MCF 10A (cell line): ENCODE measurements at places on chromosomes 2 and 18. TPM values are rescaled to one million over a fixed set of nuclear protein-coding genes. Genes with fewer than 3 reads are reported as not detected.

DNA sequence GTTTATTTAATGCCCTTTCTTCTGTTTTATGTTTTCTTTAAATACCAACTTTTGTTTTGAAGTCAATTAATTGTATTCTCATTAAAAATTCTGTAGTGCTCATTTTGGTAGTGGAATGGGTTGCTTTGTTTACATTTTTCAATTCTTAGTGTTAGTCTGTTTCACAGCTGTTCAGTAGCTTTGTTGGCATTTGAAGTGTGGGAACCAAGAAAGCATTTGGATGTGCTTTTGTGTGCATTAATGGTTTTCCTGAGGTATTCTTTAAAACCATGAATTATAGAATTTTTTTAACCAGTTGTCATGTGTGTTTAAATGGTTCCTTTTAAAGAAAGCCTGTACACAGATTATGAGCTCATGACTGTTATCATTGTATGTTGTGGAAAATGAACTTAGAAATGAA is 19.7 kb downstream of the MIB1 start:
- DNase-seq: no peak

- DNase-seq: peak; percentile 41
Measured at GRCh38 chr18:77077941-77078689, 54.5 kb downstream of the MBP start.

DNA sequence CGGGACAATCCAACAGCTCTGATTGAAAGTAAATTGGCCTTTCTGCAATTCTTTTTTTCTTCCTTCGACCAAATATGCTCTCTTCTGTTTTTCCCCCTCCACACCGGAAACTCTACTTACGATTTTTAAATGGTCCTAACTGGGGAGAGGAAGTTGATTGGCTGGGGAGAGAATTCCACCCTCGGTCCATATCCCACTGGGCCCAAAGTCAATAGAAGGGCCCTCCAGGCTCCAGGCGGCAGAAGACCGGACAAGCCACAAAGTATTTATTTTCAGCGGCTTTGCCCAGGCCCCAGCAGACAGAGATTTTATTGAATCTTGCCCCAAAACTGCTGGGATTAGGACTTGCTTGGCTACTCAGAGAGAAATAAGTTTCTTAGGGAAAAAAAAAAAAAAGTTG is 37.1 kb upstream of the SMAD7 start:
- DNase-seq: no peak

GRCh38 chr18:54191352-54191751 is 33.1 kb downstream of the MBD2 start:
- peak; percentile 55 for DNase-seq

- DNase-seq: no peak
Measured at GRCh38 chr18:72808680-72809079, 59.1 kb downstream of the NETO1 start.

DNA sequence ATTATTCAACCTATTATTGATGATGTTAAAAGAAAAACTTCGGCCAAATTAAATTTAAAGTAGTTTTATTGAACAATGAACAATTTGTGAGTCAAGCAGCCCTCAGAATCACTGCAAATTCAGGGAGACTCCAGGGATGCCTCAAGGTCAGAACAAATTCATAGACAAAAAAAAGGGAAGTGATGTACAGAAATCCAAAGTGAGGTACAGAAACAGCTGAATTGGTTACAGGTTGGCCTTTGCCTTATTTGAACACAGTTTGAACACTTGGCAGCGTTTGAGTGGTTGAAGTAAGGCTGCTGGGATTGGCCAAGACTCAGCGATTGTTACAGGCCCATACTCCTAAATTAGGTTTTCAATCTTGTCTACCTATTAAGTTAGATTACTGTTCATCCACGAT is 47.4 kb upstream of the DSG1 start:
- no peak for DNase-seq

- no peak for DNase-seq
Measured at GRCh38 chr2:105252271-105252670, 10.7 kb downstream of the GPR45 start.

- no peak for DNase-seq
Measured at GRCh38 chr2:89842180-89842908, 1150.9 kb downstream of the RPIA start.

Gene TDRD15
- total RNA-seq: not detected in 2 replicates

Gene CNGA3
- total RNA-seq: not detected in 2 replicates

GRCh38 chr2:209534228-209534627 is 110.4 kb downstream of the MAP2 start:
- no peak for DNase-seq

DNA sequence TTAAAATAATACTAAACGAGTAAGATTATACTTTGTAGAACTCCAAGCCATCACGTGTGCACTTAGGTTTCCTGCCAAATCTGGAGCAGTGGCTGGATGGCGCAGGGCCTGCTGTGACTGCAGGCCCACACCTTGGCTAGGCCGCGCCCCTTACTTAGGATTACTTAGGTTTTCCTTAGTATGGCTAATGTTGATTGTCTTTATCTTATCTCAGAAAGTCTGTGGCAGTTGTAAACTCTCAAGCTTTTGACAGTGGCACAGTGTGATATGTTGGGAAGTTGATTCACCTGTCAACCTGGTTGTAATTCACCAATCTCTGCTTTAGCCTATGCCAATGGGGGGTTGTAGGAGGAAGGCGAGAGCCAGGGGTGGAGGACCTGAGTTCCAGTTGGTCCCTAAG is 208.4 kb downstream of the ZNF407 start:
- DNase-seq: peak; percentile 51

DNA sequence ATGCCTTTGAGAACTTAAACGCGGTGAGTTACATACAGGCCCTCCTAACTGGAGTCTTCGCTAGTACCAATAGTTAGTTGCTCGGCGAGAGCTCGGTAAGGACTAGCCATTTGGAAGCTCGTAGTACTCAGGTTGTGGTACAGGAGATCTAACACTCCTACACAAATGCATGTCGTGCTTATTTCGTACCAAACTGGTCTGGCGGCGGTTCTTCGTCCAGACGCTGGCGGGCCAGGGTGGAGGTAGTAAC is 346 bp upstream of the VRK2 start:
- DNase-seq: no peak

Gene DPYSL5
- total RNA-seq: not detected in 2 replicates

DNA sequence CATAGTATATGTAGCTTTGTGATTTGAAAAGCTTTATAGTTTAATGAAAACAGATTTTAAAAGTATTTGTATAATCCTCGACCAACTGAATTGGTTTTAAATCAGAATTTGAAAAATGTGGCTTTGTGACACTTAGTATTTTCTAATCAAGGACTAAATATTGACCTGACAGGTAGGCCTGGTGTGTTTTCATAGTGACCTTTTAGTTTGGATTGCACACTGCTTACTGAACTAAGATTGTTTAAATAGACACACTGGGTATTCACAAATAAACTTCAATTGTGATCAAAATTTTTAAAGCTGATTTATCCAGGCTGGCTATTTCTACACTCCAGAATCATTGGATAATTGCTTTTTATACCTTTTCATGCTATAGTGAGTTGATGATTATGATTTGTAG is 31.8 kb upstream of the FAM237A start:
- no peak for DNase-seq

DNA sequence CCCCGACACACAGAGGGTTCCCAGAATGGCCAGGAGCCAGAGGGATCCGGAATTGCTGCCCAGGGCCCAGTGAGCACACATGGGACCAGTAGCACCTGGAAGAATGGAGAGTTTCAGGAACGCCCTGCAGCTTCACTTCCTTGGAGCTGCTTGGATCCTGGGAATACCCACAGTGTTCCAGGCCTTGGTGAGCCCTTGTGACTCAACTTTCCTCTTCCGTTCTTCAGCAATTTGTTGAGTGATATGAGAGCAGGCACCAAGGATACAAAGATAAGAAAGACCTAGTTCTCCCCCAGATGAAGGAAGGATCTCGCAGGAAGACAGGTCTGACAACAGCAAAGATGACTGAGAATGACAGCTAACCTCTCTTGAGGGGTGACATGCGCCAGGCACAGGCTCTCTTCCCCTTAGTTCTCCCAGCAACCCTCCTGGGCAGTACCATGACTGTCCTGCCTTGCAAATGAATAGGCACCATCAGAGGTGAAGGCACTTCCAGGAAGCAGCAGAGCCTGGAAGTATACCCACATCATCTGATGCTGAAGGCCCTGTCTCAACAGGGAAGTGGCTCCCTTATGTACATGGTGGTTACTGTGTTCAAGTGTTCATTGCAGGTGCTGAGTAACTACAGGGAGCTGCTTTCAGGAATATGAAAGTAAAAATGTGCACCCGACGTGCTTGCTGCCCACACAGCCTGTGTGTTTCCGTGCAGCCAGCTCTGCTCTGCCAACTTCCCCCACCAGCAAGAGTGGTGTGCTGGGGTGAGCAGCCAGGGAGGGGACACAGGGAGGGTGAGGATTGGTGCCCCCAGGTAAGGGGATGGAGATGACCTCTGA is 116.2 kb downstream of the STPG4 start:
- no peak for DNase-seq

DNA sequence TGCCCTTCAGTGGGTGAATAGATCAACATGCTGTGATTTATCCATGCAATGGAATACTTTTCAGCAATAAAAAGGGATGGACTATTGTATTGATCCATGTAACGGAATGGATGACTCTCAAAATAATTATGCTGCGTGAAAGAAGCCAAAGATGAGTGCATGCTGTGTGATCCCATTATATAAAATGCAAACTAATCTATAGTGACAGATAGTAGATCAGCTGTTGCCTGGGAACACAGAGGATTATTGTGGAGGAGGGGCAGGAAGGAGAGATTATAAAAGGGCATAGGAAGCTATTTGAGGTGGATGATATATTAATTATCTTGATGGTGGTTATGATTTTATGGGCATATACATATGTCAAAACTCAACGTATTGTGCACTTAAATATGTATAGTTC is 55.5 kb upstream of the ADAM23 start:
- DNase-seq: no peak

- no peak for DNase-seq
Measured at GRCh38 chr2:37366773-37367172, 22.3 kb downstream of the QPCT start.

- peak; percentile 52 for DNase-seq
Measured at GRCh38 chr2:173130496-173131465, 55.1 kb downstream of the MAP3K20 start.

- DNase-seq: no peak
Measured at GRCh38 chr18:8073167-8073566, 506.1 kb downstream of the PTPRM start.

GRCh38 chr2:177077778-177078177 is 134.8 kb upstream of the HNRNPA3 start:
- no peak for DNase-seq

- no peak for DNase-seq
Measured at GRCh38 chr2:96498021-96498431, 7.1 kb downstream of the NEURL3 start.

GRCh38 chr2:156452971-156453370 is 16.8 kb downstream of the GPD2 start:
- DNase-seq: no peak

- DNase-seq: peak; percentile 4
Measured at GRCh38 chr2:69087912-69088240, 74.9 kb downstream of the ANTXR1 start.

Gene COL3A1
- total RNA-seq: not detected in 2 replicates

Gene CCDC148
- total RNA-seq: 0.51 and 0.96 TPM in 2 replicates

- no peak for DNase-seq
Measured at GRCh38 chr2:238081561-238081960, 18.6 kb upstream of the ESPNL start.

Gene VWA3B
- not detected in 2 replicates for total RNA-seq

Gene DAPL1
- total RNA-seq: not detected in 2 replicates

DNA sequence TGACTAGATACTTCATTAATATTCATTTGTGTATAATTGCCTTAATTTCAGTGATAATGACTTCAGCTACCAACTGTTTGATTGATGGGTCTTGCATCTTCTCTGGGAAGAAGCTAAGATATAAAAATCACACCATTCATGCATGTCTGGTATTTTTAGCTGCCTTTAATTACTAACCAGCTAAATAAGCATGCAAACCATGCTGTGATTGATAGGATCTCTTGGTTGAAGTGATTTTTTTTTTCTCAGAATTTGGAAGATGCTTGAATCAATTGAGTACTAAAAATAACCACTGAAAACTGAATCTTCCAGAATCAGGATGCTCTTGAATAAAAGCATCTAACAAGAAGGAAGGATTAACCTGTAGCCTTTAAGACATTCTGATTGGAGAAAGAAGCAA is 668.8 kb downstream of the TDRD15 start:
- no peak for DNase-seq

DNA sequence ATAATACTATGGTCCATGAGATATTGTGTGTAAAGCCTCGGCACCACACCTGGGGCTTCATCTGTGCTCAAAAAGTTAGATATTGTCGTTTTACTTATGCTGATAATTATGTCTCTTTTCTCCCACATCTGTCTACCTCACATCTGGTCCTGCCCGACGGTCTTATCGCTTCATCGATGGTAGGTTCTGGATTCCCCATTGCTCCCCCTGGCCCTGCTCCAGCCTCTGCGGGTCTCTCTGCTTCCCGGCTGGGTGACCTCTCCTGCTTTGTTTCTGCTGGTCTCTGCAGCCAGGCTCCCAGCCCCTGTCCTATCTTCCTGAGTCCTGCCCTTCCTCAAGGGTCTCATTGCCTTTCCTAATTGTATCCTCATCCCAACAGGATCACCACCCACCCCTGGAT is 294.2 kb downstream of the NDUFA10 start:
- no peak for DNase-seq

GRCh38 chr2:104818264-104818663 is 35.7 kb upstream of the POU3F3 start:
- DNase-seq: no peak

GRCh38 chr2:241065355-241065803 is 36.7 kb downstream of the MTERF4 start:
- no peak for DNase-seq

Gene RRM2
- 16.5 and 41.8 TPM in 2 replicates for total RNA-seq

DNA sequence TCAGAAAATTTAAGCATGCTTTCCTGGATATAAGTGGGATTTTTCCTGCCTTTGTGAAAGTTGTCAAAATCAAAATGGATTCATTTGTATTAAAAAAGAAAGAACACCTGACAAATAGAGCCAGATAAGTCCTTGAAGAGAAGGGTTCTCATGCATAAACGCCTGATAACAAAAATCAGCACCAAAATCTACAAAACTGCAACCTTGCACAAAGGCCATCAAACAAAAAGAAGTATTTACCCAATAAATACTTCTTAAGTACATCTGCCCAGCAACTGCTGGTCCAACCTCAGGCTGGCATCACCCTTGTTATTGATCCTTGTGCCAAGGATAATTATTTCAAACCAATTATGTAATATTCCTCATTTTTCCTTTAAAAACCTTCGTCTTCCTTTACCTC is 315.9 kb downstream of the GPD2 start:
- DNase-seq: no peak

DNA sequence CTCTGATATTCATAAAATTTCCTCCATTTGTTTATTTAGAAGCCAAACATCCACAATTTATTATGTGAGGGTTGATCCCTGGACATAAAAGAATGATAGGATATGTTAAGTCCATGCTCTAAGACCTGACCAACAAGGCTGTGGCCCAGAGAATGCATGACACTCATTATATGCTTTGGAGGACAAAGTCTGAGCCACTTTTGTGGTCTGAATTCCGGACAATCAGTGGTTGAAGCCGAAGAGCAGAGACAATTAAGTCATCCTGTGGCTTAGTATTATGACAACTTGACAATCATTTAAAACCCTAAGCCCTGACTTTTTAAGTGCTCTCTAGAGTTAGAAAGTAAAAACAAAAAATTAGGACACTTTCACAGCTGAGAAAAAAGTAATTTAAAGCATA is 483.3 kb downstream of the PLCL1 start:
- no peak for DNase-seq

Gene SKA1
- total RNA-seq: 7.8 and 18.7 TPM in 2 replicates

- no peak for DNase-seq
Measured at GRCh38 chr2:140892436-140892835, 1238.4 kb downstream of the LRP1B start.

Gene LCT
- not detected in 2 replicates for total RNA-seq

Gene RGPD3
- total RNA-seq: 0.20 TPM in 1 of 2 replicates, not detected in the other

Gene PTH2R
- not detected in 2 replicates for total RNA-seq
